ENCODE measurements at places on chromosomes 13 and 19.

GRCh38 chr19:16315825-16316505 lies 8.7 kb upstream of the KLF2 start:
- no peak for DNase-seq

GRCh38 chr13:50842990-50843256 lies 569 bp downstream of the DLEU7 start:
- DNase-seq = no peak

GRCh38 chr19:54364775-54365257 lies at the start of gene LAIR1:
TSS of gene LAIR1 (minus strand) at chr19:54364931. CDS start at chr19:54364804, 127 bp downstream.
- peak; percentile 52 for DNase-seq

DNA sequence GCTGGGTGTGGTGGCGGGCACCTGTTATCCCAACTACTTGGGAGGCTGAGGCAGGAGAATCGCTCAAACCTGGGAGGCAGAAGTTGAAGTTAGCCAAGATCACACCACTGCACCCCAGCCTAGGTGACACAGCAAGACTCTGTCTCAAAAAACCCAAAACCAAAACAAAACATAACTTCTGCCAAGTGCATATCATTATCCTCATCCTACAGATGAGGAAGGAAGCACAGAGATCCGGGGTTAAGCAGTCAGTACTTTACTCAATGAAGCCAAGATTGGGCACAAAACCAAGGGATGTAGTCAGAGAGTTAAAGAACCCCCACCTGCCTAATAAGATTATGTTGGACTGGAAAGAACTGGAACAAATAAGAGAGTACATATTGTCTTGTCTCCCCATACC lies 5.5 kb upstream of the TMTC4 start:
- DNase-seq = no peak

DNA sequence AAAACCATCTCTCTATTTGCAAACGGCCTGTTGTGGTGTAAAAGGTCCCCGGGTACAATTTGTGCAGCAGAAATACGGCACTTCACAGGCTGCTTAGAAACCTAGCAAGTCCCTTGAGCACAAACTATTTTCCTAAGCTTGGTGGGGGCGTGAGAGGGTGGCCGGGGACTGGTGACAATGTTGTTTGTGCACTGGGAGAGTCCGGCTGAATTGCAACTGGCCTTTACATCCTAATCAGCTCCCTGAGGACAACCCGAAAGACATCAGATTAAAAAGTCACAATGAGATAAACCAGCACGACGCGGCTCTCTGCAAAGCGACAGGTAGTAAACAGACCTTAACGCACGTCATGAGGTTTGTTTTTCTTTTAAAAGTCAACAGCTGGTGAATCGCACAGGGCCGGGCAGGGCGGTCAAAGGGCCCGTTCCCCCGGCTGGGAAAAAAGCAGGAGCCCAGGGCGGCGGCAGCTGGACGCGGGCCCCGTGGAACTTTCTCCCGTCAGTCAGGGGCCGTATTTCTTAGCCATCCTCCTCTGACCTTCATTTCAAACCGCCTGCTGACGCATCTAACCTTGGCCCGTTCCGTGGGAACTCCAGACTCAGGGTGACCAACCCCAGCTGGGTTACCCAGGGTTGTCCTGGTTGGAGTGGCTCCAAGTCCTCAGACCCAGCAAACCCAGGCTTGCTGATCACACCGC lies 112.3 kb downstream of the GADD45B start:
- DNase-seq = no peak

- no peak for DNase-seq
These were observed 52.2 kb downstream of the WDFY2 start for GRCh38 chr13:51636349-51636890.

- DNase-seq = no peak
These were observed 725 bp downstream of the ZNF682 start for GRCh38 chr19:20038358-20039202.

GRCh38 chr13:107993239-107993949 lies 221.9 kb downstream of the LIG4 start:
- DNase-seq = no peak

- no peak for DNase-seq
These were observed 209.2 kb downstream of the TSHZ3 start for GRCh38 chr19:31139871-31140505.

GRCh38 chr13:75151081-75151643 lies 330.8 kb downstream of the TBC1D4 start:
- DNase-seq = no peak

DNA sequence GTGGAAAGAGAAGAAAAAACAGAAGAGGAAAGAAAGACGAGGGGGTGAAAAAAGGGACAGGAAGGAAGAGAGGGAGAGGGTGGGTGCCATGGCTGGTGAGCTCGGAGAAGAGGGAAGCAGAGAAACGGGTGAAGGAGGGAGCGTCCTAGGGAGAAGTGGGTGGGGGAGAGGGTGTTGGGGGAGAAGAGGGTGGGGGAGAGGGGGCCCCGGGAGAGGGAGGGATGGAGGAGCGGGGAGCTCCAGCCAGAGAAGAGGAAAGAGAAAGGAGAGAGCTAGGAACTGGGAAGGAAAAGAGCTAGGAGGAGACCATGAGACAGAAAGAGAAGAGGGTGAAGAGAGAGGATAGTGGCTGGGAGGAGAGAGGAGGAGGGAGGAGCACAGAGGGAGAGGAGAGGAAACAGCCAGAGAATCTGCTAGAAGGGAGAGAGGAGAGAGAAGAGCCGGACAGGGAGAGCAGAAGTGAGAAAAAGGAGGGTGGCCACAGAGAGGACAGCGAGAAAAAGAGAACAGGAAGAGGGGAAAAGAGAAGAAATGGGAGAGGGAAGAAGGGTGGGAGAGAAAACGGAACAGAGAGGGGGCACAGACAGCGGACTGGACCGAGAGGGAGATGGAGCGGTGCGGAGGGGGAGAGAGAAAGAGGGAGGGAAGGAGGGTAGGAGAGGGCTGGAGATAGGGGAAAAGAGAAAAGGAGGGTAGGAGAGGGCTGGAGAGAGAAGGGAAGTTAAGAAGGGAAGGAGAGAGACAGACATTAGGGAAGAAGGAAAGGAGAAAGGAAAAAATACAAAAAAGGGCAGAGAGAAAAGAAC lies 11.9 kb upstream of the GARIN5A start:
- DNase-seq = no peak

- no peak for DNase-seq
These were observed 41.7 kb downstream of the UFM1 start for GRCh38 chr13:38391341-38391740.

GRCh38 chr19:56199687-56200086 lies 2.1 kb upstream of the ZSCAN5B start:
- DNase-seq = no peak

- DNase-seq = no peak
These were observed 350.4 kb downstream of the MTUS2 start for GRCh38 chr13:29170436-29171082.

- no peak for DNase-seq
These were observed at the start of gene TNFRSF19 for GRCh38 chr13:23570099-23570920. TSS of gene TNFRSF19 (plus strand) at chr13:23570412. CDS start at chr13:23590184, 19,772 bp downstream.

DNA sequence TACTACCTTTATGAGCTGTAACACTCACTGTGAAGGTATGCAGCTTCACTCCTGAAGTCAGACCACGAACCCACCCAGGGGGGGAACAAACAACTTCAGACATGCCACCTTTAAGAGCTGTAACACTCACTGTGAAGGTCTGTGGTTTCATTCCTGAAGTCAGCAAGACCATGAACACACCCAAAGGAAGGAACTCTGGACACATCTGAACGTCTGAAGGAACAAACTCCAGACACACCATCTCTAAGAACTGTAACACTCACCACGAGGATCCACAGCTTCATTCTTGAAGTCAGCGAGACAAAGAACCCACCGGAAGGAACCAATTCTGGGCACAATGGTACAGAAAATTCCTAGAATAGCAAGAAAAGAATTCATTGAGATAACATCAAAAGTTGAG lies 1796.5 kb upstream of the MIR17HG start:
- DNase-seq = no peak
